GM23248 (cell line): ENCODE measurements at places on chromosomes 12 and 14. TPM values are rescaled to one million over a fixed set of nuclear protein-coding genes. Genes with fewer than 3 reads are reported as not detected.
A peak's percentile ranks its signal among the peaks of the same experiment; 100 is the strongest.

HOXC4 gene
- 2.2 and 3.4 TPM in 2 replicates for total RNA-seq

LTA4H gene
- total RNA-seq, result 58.6 and 62.9 TPM in 2 replicates

DPF3 gene
- total RNA-seq, result 7.9 and 13.4 TPM in 2 replicates

KRT71 gene
- total RNA-seq, result not detected in 2 replicates

GRCh38 chr12:100672075-100672592 is 98.7 kb downstream of the GAS2L3 start:
- no peaks in the 10 kb centered on the region for H3K36me3 ChIP-seq
- no peak overlapping the region for H3K4me3 ChIP-seq
- no peak overlapping the region for H3K27ac ChIP-seq
- no peaks in the 10 kb centered on the region; the same call in none of the 2 replicates for H3K27me3 ChIP-seq
- H3K4me1 ChIP-seq, result 0 out of 2 replicates have a peak, but pooled peaks cover 5% of the 10 kb centered on the region
- DNase-seq, result peak; percentile 17

GRCh38 chr12:2198542-2198941 is 145.8 kb downstream of the CACNA1C start:
- no peak overlapping the region for H3K4me3 ChIP-seq
- no peak overlapping the region; the same call in 1 of the 2 replicates for H3K27ac ChIP-seq
- no peak for DNase-seq

DNA sequence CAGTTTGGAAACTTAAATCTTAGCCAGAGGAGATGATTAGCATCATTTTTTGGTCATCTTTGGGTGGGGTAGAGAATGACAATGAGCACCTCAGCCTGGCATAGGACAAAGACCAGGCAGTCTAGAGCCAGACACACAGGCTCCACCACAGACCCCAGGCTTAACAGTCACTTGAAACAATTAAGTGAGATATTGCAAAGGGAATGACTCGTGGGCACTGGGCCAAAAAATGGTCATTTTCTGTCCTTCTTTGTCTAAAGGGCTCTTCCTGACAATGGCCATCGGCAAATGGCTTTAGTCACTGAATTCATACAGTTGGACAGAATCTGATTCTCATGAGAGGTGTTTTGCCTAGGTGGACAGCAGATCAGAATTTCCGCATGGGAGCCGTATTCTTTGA is 78.0 kb upstream of the DICER1 start:
- H3K27ac ChIP-seq, result no peak overlapping the region
- H3K4me1 ChIP-seq, result no peaks in the 10 kb centered on the region
- H3K4me3 ChIP-seq, result no peak overlapping the region

DNA sequence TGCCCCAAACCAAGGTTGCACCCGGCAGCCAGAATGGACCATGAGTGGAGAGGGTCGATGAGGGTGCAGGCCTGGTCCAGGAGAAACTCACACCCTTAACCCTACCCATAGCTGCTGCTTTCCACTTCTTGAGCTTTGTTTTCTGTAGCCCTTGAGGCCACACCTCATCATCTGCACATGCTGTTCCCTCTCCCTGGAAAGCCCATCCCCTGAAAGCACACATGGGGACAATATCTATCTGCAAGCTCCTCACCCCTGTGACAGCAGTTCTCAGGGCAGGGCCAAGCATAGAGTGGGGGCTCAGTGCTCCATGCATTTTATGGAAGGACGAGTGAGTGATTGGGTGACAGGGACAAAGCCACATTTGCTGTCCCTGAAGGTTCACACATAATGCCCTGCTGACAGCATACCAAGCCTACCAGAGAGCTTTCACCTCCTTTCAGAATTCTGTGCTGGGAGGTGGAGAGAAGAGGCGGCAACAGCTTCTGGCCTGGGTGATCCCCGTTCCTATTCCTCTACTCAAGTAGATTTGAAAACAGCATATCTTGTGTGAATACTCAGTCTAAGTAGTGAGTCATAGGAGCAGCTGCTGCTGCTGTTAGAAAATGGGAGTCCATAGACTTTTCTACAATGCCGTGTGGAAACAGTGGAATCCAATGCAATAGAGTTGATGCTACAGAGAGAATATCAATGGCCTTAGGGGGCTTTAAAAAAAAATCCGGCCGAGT is 44.6 kb downstream of the SRGAP1 start:
- H3K36me3 ChIP-seq, result peaks cover 8% of the 10 kb centered on the region; the same call in 1 of the 2 replicates
- H3K27ac ChIP-seq, result peak overlapping the region; percentile 37
- peaks cover 24% of the 10 kb centered on the region for H3K4me1 ChIP-seq
- DNase-seq, result peak; percentile 73
- no peak overlapping the region for H3K4me3 ChIP-seq
- no peaks in the 10 kb centered on the region for H3K27me3 ChIP-seq
